NCI-H1436 treated with DMSO at 0.1 percent for 48 hours (cell line): ENCODE measurements at places on chromosomes 5 and 9.

GRCh38 chr5:74543162-74543995, 97.1 kb downstream of the ENC1 start:
- DNase-seq: no peak

- DNase-seq: no peak
Measured at GRCh38 chr9:74920944-74921626, 31.6 kb downstream of the C9orf40 start.

GRCh38 chr5:369151-369868, 47.8 kb downstream of the AHRR start:
- no peak for DNase-seq

DNA sequence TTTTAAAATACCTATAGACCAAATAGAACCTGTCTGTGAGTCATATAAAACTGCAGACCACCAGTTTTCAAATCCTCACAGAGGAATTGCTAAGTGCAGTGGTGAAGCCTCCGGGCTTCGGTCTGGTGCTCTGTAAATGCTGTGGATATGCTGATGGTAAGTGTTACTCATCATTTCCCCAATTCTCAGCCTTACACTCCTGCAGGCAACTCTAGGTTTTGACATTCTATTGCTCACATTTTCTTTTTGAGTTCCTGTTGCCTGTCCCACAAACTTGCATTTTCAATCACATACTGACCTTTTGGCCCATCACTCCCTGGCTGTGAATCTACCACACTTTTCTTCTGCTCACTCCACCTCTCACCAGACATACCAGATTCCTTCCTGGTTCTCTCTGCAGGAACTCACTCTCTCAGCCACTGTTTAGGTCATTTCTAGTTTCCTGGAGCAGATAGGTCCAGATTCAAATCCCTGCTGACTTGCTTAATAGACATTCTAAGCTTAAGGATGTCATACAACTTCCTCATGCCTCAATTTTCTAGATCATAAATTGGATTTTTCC, 192.9 kb downstream of the RAB3C start:
- no peak for DNase-seq

GRCh38 chr5:143404416-143405062, 1.1 kb upstream of the NR3C1 start:
- no peak for DNase-seq

DNA sequence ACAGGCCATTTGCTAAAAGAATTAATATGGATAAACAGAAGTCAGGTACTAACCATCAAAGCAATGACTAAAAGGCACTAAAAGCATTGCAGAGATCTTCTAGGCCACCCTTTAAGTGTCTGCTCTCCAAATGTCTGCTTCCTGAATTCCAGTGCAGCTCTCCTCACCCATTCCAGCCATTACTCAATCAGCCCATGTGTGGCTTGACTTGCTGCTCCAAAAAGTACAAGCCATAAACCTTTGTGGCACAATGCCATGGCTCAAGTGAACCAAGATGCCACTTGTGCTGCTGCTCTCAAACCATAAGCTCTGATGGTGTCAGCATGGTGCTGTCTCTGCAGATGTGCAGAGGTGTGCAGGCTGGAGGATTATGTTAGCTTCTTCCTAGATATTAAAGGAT, 290.2 kb upstream of the POU5F2 start:
- DNase-seq: no peak

- no peak for DNase-seq
Measured at GRCh38 chr9:74498621-74499095, 1.5 kb downstream of the RORB start.

DNA sequence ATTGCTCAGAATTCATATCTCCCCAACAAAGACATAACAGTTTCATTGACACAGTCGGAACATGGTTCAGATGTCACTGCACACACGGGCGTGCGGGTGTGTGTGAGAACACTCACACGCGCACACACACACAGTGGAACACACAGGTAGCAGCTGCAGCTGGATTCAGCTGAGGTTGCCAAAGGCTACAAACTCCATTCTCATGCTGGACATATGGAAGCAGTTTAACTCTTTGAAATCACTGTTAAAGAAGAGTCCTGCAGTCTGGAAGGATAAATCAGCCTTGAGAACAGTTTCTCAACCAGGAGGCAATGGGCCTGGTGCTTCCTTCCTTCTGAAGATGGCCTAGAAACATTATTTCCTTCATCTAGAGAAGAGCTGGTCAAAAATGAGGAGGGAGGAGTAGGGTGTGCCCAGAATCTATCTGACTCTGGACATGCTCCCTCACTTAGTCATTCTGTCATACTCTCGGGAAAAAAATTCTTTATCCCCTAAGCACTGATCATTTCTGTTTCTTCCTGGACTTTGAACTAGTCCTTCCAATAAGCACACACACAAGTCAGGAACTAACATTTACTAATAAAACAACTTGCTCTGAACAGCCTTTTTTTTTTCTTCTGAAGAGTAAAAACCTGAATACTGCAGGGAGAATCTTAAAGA, 160.6 kb downstream of the ZDHHC21 start:
- no peak for DNase-seq

DNA sequence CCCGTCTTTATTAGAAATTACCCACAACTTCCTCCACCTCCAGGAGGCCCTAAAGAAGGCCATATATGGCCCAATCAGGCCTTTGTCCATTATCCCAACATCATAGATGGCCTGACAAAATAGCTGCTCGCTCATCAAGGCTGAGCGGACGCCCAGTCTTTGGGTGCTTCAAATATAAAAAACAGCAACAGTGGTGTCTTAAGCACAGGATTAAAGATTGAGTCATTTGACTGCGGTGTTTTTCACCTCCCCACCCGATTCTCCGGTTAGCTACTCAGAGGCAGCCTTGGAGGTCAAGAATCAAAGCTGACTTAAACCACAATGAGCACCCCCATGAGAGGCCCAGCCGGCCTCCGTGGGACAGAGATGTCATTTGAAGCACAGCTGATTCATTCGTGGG, 18.8 kb downstream of the S1PR3 start:
- no peak for DNase-seq
